Vein endothelial cell (primary cell): ENCODE measurements at places on chromosomes 1 and 21. TPM values are rescaled to one million over a fixed set of nuclear protein-coding genes. Genes with fewer than 3 reads are reported as not detected.

The MAD2L2 gene
- 26.8 and 32.7 TPM in 2 replicates for total RNA-seq

The HTR1D gene
- under 0.01 and 0.19 TPM in 2 replicates for total RNA-seq

The SH2D1B gene
- not detected in 2 replicates for total RNA-seq

The GSTM1 gene
- 20.6 TPM in 1 of 2 replicates, not detected in the other for total RNA-seq

The KCNA2 gene
- total RNA-seq: under 0.01 TPM in 1 of 2 replicates, not detected in the other

The CSF1 gene
- 21.0 and 22.5 TPM in 2 replicates for total RNA-seq

The GSTM5 gene
- total RNA-seq: under 0.01 and 0.10 TPM in 2 replicates

The RHEX gene
- total RNA-seq: not detected in 2 replicates

The C1orf185 gene
- not detected in 2 replicates for total RNA-seq

The VWA5B1 gene
- not detected in 2 replicates for total RNA-seq

The IL12RB2 gene
- total RNA-seq: not detected in 2 replicates

The ICOSLG gene
- total RNA-seq: 3.0 and 3.6 TPM in 2 replicates

The UMODL1 gene
- not detected in 2 replicates for total RNA-seq

The KANK4 gene
- not detected in 2 replicates for total RNA-seq

The LRRN2 gene
- total RNA-seq: not detected in 2 replicates

The ASTN1 gene
- not detected in 2 replicates for total RNA-seq

The ZBTB8B gene
- under 0.01 TPM in 2 replicates for total RNA-seq

The ACTA1 gene
- total RNA-seq: 0.19 TPM in 1 of 2 replicates, not detected in the other

The LAMC1 gene
- 561 and 607 TPM in 2 replicates for total RNA-seq

The OR6K3 gene
- total RNA-seq: 0.19 TPM in 1 of 2 replicates, not detected in the other

The CLDN17 gene
- not detected in 2 replicates for total RNA-seq

The ADORA1 gene
- total RNA-seq: not detected in 2 replicates

The NHLH1 gene
- 0.19 and 0.33 TPM in 2 replicates for total RNA-seq

The TMEM125 gene
- not detected in 2 replicates for total RNA-seq

The ATF6 gene
- total RNA-seq: 71.2 and 84.4 TPM in 2 replicates

The SLC1A7 gene
- not detected in 2 replicates for total RNA-seq

The MYBPH gene
- total RNA-seq: not detected in 2 replicates

The TOR1AIP1 gene
- 43.4 and 44.2 TPM in 2 replicates for total RNA-seq
